ENCODE measurements at places on chromosomes 6 and 20. TPM values are rescaled to one million over a fixed set of nuclear protein-coding genes. Genes with fewer than 3 reads are reported as not detected.

The OLIG3 gene
- not detected for total RNA-seq

The SLC12A5 gene
- 1.3 TPM for total RNA-seq

The APOM gene
- 1.9 TPM for total RNA-seq

The SLC17A1 gene
- not detected for total RNA-seq

DNA sequence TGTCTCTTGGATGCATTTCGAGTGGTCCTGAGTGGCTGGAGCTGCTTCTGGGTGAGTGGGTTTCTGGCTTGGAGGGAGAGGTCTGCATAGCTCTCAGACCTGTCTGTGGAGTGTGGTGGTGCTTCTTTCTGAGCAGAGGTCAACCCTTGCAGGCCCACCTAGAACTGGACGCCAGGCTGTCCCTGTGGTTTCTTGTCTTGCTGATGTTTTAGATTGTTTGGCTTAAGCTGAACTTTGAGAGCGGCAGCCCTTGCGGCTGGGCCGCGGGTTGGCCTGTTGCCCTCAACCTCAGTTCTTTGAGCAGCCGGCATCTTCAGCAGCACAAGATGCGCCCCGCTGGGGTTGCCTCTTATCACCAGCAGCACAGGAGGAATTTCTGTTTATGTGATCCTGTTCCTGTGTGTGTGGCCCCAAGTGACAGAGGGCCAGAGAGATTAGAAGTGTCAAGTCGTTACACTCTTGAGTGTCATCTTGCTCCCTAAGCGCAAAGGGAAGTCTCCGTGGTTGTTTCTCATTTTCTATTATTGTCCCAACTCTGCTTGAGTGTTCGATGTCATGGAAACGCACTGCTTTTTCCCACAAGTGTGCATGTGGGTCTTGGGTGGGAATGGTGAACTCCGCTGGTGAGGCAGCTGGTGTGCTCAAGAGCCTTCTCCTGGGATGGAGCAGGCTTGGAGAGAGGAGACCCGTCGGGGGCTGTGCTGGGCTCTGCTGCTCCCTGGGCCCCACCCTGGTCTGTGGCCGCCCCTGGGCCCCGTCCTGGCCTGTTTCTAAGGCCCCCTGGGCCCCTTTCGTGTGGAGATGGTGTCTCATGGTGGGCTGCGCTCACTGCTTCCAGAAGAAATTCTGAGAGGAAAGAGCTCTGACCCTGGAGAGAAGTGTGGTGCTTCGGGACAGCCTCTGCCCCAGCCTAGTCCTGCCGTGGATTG, 20.1 kb upstream of the SLC22A1 start:
- peaks cover 38% of the 10 kb centered on the region for H3K36me3 ChIP-seq
- H3K4me1 ChIP-seq: no peaks in the 10 kb centered on the region
- DNase-seq: no peak
- no peaks in the 10 kb centered on the region for H3K27me3 ChIP-seq

- H3K27ac ChIP-seq: no peak overlapping the region
- peaks cover 59% of the 10 kb centered on the region for H3K36me3 ChIP-seq
- H3K27me3 ChIP-seq: no peaks in the 10 kb centered on the region
- no peak for DNase-seq
Observed at GRCh38 chr6:53020005-53020744, 25.1 kb upstream of the GSTA4 start.

DNA sequence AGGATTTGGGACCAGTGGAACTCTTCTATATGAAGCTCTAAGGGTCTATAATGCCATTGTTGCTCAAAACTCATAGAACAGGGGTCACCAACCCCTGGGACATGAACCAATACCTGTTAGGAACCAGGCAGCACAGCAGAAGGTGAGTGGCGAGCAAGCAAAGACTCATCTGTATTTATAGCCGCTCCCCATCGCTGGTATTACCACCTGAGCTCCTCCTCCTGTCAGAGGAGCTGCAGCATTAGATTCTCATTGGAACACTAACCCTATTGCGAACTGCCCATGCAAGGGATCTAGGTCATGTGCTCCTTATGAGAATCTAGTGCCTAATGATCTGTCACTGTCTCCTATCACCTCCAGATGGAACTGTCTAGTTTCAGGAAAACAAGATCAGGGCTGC, 237.5 kb downstream of the C6orf118 start:
- H3K4me1 ChIP-seq: no peaks in the 10 kb centered on the region
- no peak overlapping the region for H3K4me3 ChIP-seq
- no peaks in the 10 kb centered on the region for H3K27me3 ChIP-seq
- DNase-seq: no peak

DNA sequence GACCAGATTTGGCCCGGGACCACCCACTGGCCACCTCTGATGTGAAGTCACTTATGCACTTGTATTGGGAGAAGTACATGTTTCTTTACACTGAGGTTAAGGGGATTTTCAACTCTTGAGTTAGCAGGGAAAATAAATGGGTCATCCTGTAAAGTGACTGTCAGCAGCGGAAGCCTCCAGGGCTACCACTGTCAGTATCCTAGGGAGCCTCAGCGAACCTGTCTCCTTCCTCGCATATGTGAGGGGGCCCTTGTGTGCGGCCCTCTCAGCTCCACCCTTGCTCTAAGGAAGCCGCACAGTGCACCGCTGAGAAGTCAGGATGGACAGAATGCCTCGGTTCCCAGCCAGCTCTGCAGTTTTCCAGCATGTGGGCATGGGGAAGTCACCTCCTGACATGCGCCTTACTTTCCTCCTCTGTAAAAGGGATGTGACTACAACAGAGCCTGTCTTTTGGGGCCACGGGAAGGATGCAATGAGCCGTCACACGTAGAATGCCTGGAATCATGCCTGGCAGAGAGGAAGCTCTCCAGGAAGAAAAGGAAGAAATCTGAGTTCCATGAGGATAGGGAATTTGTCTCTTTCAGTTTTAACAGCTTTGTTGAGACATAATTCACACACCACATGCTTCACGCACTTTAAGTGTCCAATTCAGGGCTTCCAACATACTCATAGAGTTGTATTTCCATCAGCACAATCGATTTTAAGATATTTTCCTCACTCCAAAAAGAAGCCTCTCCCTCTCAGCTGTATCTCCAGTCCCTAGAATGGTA, 115.4 kb downstream of the SYCP2 start:
- H3K4me1 ChIP-seq: no peaks in the 10 kb centered on the region
- no peak overlapping the region for H3K4me3 ChIP-seq
- no peak for DNase-seq
- H3K27ac ChIP-seq: no peak overlapping the region
- no peaks in the 10 kb centered on the region for H3K27me3 ChIP-seq

DNA sequence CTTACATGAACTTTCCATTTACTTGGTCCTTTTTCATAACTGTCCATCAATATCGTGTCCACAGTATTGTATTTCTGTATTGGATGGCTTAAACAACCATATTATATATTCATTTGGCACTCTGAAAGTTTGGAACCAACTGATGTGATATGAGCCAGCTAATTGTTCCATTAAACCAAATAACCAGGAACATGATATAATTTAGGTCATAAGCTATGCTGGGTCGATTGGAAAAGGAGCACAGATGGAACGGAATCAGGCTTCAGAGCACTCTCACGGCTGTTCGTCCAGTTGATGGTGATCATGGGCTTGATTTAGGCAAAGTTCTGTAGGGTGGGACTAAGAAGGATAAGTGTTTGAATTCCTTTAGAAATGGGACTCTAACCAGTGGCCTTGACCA, 142.7 kb downstream of the DNAH8 start:
- H3K36me3 ChIP-seq: no peaks in the 10 kb centered on the region
- no peaks in the 10 kb centered on the region for H3K4me1 ChIP-seq
- no peak overlapping the region for H3K4me3 ChIP-seq
- DNase-seq: no peak
- H3K27ac ChIP-seq: no peak overlapping the region
- no peaks in the 10 kb centered on the region for H3K27me3 ChIP-seq

GRCh38 chr6:39314273-39314795, at the start of gene KCNK17:
Gene KCNK17 (minus strand): TSS chr6:39314419. CDS start chr6:39314320, 99 bp downstream.
- peak within 1 kb of the TSS; percentile 30 for H3K4me3 ChIP-seq
- no peaks in the 10 kb centered on the region for H3K36me3 ChIP-seq
- H3K27ac ChIP-seq: no peak within 1 kb of the TSS
- no peak for DNase-seq
- peaks cover 84% of the 10 kb centered on the region for H3K27me3 ChIP-seq

- no peaks in the 10 kb centered on the region for H3K36me3 ChIP-seq
- peaks cover 12% of the 10 kb centered on the region for H3K4me1 ChIP-seq
- no peak overlapping the region for H3K4me3 ChIP-seq
- DNase-seq: no peak
- no peaks in the 10 kb centered on the region for H3K27me3 ChIP-seq
Observed at GRCh38 chr6:143155681-143156080, 95.0 kb downstream of the AIG1 start.

GRCh38 chr20:64238851-64239387, 16.6 kb upstream of the PCMTD2 start:
- no peaks in the 10 kb centered on the region for H3K36me3 ChIP-seq
- no peaks in the 10 kb centered on the region for H3K27me3 ChIP-seq
- DNase-seq: no peak

DNA sequence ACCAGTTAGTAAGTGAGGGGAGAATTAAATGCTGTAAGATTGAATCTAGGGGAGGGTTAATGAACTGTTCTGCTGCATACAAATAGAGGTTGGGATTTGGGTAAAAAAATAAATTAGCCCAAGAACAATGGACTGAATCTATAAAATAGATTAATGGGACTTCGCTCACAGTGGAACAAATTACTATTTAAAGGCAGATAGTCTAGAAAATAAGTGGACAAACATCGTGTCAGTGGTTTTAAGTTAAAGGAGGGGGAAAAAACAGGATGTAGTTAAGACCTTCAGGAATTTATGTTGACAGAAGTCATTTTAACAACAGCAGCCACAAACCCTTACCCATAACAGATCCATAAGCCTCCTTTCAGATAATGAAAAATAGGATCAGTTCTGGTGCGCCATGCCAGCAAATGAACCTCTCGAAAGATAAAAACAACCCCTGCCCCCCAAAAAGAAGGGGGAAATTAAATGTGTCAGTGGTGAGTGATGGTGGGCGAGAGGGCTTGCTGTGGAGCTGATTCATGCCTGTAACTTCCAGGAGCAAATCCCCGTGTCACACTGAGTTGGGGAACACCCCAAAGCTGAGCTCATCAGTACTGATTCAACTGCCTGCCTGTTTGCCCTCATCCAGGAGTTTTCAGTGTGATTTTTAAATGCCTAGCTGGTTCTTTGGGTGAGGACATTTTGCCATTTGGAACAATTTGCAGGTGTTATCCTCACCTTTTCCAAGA, 86.8 kb downstream of the PPP1R14C start:
- H3K4me1 ChIP-seq: no peaks in the 10 kb centered on the region
- peaks cover 21% of the 10 kb centered on the region for H3K27me3 ChIP-seq
- DNase-seq: no peak
- no peak overlapping the region for H3K27ac ChIP-seq

DNA sequence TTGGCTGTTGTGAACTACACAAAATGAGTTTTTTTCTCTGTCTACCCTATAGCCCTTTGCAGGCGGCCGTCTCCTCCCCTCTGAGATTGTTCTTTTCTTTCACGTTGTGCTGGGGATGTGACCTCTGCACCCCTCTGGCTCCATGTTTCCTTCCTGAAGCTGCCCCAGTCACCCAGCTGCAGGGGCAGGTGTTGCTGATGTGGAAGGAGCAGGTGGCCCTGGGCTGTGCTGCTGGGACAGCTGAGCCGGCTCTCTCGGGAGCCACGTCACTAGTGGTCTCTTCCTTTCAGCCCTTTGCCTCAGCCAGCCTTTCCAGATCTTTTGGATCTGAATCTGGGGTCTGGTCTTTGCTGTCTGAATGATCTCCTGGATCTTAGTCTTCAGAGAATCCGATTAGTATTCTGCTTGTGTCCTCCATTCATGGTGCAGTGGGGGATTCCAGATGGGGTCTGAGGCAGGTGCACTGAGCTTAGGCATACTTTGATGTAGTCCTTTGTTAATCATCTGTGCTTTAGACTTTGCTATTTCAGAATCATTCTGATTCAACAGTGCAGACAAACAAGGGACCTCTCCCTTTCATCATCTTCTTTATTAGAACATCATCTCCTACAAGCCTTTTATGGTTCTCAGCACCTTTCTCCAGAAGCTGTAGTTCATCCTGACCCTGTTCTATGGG, 31.4 kb downstream of the TMEM181 start:
- H3K27ac ChIP-seq: no peak overlapping the region
- peaks cover 72% of the 10 kb centered on the region for H3K36me3 ChIP-seq
- no peak for DNase-seq

DNA sequence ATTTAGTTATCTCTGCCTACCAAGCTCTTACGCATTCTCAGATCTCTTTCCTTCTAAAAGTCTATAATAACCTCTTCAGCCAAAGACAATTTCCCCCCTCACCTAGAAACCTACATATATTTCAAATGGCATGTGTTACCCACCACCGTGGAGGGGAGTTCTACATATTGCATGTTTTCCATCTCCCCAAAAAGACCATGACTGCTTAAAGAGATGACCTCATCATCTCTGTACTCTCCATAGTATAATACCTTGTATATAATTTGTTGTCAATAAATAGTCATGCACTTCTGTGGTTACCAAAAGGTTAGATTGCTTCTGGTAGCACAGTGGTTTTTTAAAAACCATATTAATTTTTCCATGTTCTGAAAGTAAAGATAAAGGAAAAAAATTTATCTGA, 148.4 kb downstream of the TBX18 start:
- no peak overlapping the region for H3K27ac ChIP-seq
- no peaks in the 10 kb centered on the region for H3K27me3 ChIP-seq

DNA sequence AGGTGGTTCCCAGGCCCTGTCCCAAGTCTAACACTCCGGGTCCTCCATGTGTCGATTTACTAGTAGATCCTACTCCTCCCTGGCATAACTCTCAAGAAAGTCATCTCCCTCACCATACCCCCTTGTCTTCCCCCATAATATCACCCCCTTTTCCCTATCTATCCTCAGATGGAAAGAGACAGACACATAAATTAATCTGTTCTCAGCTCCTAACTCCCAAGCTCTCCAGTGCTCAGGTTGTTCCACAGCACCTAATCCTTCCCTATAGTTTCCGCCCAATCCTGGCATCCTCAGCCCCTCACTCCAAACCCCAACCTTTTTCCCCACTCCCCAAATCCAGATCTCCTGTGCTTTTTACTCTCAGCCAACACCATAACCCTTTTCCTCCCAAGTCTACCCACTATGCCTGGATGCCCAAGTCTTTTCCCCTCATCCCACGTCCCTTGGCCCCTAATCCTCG, 808 bp downstream of the ILRUN start:
- peaks cover 55% of the 10 kb centered on the region for H3K4me1 ChIP-seq
- H3K27ac ChIP-seq: peak overlapping the region; percentile 95
- peak overlapping the region; percentile 88 for H3K4me3 ChIP-seq
- H3K36me3 ChIP-seq: no peaks in the 10 kb centered on the region
- no peaks in the 10 kb centered on the region for H3K27me3 ChIP-seq
- no peak for DNase-seq

DNA sequence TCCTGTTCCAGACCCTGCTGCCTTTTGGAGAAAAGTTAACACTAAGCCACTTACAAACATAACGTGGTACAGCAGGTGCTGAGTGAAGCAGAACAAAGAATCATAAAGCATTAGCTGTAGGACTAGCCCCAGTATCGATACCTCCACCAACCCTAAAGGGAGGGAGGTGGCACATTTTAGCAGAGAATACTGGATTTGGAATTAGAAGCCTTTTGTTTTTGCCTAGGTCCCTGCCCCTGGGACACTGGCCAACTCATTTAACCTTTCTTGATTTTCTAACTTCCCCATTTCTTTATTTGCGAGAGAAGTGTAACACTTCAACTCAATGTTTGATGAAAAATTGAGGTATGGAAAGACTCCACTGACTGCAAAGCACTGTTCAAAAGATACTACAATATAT, 93.5 kb downstream of the B3GAT2 start:
- DNase-seq: no peak
- H3K27me3 ChIP-seq: no peaks in the 10 kb centered on the region
- no peaks in the 10 kb centered on the region for H3K4me1 ChIP-seq
- no peak overlapping the region for H3K4me3 ChIP-seq
- peaks cover 39% of the 10 kb centered on the region for H3K36me3 ChIP-seq
- no peak overlapping the region for H3K27ac ChIP-seq

GRCh38 chr6:139109558-139109957, 25.3 kb upstream of the HECA start:
- H3K4me3 ChIP-seq: no peak overlapping the region
- no peak for DNase-seq
- no peaks in the 10 kb centered on the region for H3K4me1 ChIP-seq
- H3K36me3 ChIP-seq: no peaks in the 10 kb centered on the region
- H3K27me3 ChIP-seq: no peaks in the 10 kb centered on the region
- H3K27ac ChIP-seq: no peak overlapping the region
